ENCODE measurements at places on chromosomes 7 and 10.
A peak's percentile ranks its signal among the peaks of the same experiment; 100 is the strongest.

DNA sequence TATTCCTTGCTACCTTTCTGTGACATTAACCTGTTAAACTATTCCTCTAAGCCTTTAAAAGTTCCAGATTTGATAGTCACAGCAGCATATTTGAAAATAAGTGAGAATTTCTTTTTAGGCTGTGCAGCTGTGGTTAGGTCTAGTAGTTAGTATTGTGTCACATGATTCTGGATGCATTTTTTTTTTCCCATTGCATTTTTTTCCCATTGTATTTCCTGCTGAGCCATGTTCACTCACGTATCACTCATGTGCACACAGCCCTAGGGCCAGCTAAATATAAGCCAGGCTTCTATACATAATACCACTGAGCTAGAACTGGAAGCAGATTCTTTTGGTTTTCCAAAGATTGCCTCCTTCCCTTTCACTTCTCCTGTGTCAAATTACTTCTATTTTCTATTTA is 37.4 kb downstream of the DNAJC9 start:
- no peak overlapping the region for H3K4me3 ChIP-seq
- H3K27ac ChIP-seq = no peak overlapping the region
- H3K27me3 ChIP-seq = no peaks in the 10 kb centered on the region
- no peak for DNase-seq

DNA sequence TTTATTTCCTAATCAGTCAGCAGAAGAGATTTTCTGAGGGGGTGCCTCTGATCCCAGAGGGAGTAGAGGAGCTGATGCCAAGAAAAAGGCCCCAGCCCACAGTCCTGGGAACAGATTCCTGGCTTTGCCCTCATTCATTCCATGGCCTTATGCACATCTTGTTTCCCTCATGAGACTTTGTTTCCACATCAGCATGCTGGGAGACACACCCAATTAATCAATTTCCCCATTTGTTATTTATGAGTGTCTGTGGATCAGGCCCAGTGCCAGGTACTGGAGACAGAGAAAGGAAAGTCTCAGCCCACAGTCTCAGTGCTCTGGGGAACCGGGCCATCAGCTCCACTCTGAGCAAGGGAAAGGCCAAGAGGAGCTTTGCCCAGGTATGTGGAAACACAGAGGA is 496.2 kb upstream of the ZMIZ1 start:
- DNase-seq = no peak
- H3K4me1 ChIP-seq = no peaks in the 10 kb centered on the region
- no peaks in the 10 kb centered on the region for H3K27me3 ChIP-seq
- H3K36me3 ChIP-seq = no peaks in the 10 kb centered on the region
- no peak overlapping the region for H3K27ac ChIP-seq

- no peak overlapping the region for H3K4me3 ChIP-seq
- H3K4me1 ChIP-seq = peaks cover 7% of the 10 kb centered on the region
- no peaks in the 10 kb centered on the region for H3K36me3 ChIP-seq
Observed at GRCh38 chr7:132580277-132580676, 4.0 kb upstream of the PLXNA4 start.

- no peak for DNase-seq
- peaks cover 3% of the 10 kb centered on the region for H3K27me3 ChIP-seq
- no peak overlapping the region for H3K4me3 ChIP-seq
Observed at GRCh38 chr7:129205987-129206785, 17.8 kb downstream of the SMO start.

GRCh38 chr7:149321978-149322541 is 60.1 kb downstream of the ZNF783 start:
- H3K36me3 ChIP-seq = no peaks in the 10 kb centered on the region
- peaks cover 20% of the 10 kb centered on the region for H3K4me1 ChIP-seq
- no peak for DNase-seq

- H3K36me3 ChIP-seq = peaks cover 77% of the 10 kb centered on the region
- peaks cover 12% of the 10 kb centered on the region for H3K4me1 ChIP-seq
- no peak overlapping the region for H3K4me3 ChIP-seq
- no peaks in the 10 kb centered on the region for H3K27me3 ChIP-seq
- DNase-seq = no peak
- no peak overlapping the region for H3K27ac ChIP-seq
Observed at GRCh38 chr7:30630986-30631385, 36.3 kb downstream of the GARS1 start.

GRCh38 chr7:157825325-157825724 is 488.5 kb downstream of the DNAJB6 start:
- DNase-seq = peak; percentile 41
- peak overlapping the region; percentile 58 for H3K27ac ChIP-seq
- H3K27me3 ChIP-seq = no peaks in the 10 kb centered on the region
- H3K36me3 ChIP-seq = no peaks in the 10 kb centered on the region
- H3K4me3 ChIP-seq = no peak overlapping the region

GRCh38 chr10:127720142-127720541 is 16.8 kb upstream of the FOXI2 start:
- H3K27me3 ChIP-seq = peaks cover 7% of the 10 kb centered on the region
- H3K4me3 ChIP-seq = no peak overlapping the region
- no peak for DNase-seq

DNA sequence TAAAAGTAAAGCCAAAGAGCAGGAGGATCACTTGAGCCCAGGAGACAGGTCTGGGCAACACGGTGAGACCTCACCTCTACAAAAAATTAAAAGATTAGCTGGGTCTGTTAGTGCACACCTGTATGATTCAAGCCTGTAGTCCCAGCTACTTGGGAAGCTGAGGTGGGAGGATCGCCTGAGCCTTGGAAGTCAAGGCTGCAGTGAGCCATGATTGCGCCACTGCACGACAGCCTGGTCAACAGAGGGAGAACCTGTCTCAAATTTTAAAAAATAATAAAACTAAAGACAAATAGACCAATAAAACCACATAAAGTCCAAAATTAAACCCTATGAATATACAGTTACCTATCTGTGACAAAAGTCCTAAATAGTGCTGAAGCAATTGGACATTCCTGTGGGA is 3.2 kb downstream of the LMBR1 start:
- no peaks in the 10 kb centered on the region for H3K27me3 ChIP-seq
- DNase-seq = no peak
- H3K36me3 ChIP-seq = peaks cover 9% of the 10 kb centered on the region

- H3K4me3 ChIP-seq = no peak overlapping the region
- H3K27me3 ChIP-seq = no peaks in the 10 kb centered on the region
- no peak overlapping the region for H3K27ac ChIP-seq
- DNase-seq = peak; percentile 34
- H3K4me1 ChIP-seq = no peaks in the 10 kb centered on the region
- H3K36me3 ChIP-seq = no peaks in the 10 kb centered on the region
Observed at GRCh38 chr10:131569851-131570715, 258.6 kb upstream of the TCERG1L start.

DNA sequence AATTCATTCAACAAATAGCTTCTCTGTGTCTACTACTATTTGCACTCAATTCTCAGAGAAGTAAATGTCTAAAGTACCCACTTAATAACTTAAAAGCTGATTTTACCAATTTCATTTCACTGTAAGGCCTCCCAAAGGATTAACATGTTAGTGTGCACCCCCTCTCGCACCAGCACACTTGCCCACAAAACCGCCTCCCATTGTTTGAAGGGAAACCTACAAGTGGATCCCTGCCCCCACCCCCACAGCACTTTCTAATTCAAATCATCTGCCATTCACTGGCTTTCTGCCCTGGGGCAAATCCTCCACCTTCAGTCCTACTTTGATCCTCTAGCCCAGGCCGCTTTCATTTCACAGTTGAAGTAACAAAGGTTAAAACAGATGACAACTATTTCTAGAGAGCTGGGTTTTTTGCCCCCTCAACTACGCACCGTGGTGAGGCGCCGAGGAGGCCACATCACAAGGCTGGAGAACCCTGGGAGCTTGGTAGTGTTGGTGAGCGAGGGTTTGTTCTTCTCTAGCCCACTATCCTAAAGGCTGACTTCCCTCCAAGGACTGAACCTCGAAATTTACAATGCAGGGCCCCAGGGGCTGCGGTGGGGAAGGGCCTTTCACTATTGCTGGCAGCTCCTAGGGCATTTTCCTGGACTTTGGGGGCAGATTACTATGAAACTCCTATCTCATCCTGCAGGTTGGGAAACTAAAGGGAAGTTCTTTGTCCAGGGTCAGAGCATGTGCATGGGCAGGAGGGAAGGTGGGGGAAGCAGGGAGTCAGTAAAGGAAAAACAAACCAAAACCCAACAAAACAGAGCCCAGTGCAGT is 517.4 kb upstream of the ZMIZ1 start:
- no peak for DNase-seq
- peaks cover 5% of the 10 kb centered on the region for H3K27me3 ChIP-seq
- H3K27ac ChIP-seq = peak overlapping the region; percentile 17
- no peak overlapping the region for H3K4me3 ChIP-seq
- peaks cover 3% of the 10 kb centered on the region for H3K4me1 ChIP-seq
- H3K36me3 ChIP-seq = no peaks in the 10 kb centered on the region

DNA sequence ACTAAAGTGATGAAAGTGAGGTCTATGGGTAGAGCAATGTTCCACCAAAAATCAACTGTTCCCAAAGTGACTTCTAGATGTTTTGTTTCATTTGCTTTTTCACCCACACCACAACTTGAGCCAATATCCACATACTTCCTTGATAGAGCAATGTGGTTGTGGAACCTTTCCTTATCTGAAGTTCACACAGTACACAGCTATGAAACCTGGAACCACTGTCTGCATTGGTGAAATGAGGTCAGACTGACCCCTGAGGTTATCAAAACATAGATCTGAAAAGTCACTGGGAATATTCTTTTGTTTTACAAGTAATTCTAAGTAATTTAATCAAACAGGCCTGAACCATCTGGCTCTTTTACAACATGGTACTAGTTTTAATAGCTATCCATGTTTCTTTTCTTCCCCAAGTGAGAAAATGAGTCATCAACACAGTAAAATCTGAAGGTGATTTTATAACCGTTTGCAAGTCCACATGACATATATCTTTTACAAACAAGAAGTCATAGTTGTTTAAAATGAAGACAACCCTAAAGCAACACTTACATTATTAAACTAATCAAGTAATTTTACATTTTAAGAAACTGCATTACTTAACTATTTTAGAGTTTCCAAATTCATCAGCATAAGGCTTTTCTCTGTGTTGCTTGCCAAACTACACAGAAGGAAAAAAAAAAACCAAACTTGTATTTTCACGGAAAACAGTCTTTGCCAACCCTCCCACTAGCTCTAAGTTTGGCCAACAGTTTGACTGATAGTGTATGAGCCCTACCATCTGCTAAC is 80.3 kb downstream of the LRRC17 start:
- H3K36me3 ChIP-seq = no peaks in the 10 kb centered on the region
- H3K4me1 ChIP-seq = no peaks in the 10 kb centered on the region
- no peak overlapping the region for H3K27ac ChIP-seq
- no peak overlapping the region for H3K4me3 ChIP-seq
- no peak for DNase-seq

- no peak overlapping the region for H3K27ac ChIP-seq
- peak; percentile 59 for DNase-seq
- no peak overlapping the region for H3K4me3 ChIP-seq
- peaks cover 2% of the 10 kb centered on the region for H3K27me3 ChIP-seq
- H3K4me1 ChIP-seq = peaks cover 13% of the 10 kb centered on the region
- no peaks in the 10 kb centered on the region for H3K36me3 ChIP-seq
Observed at GRCh38 chr10:5512881-5513612, 11.7 kb upstream of the CALML3 start.

Data from activated CD4-positive, alpha-beta T cell treated with anti-CD3 and anti-CD28 coated beads for 36 hours (primary cell).